Inflammatory macrophage (primary cell): ENCODE measurements at places on chromosomes 2 and 18.
A peak's percentile ranks its signal among the peaks of the same experiment; 100 is the strongest.

DNA sequence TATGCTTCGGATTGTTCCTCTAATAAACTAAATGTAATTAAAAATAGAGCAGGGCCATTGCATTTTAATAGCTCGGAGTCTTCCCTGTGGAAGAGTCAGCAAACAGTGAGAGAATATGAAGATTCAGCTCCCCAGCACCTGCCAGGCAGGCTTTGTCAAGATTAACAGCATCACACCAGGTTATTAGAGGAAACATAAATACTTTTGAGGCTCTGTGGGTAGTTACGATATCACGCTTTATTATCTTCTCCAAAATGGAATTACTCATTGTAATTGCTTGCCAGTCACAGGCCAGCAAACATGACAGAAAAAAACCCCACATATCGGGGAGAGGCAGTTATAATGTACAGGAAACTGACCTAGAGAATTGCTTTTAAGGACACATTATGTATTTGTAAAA lies 303.9 kb downstream of the CPS1 start:
- DNase-seq: no peak

DNA sequence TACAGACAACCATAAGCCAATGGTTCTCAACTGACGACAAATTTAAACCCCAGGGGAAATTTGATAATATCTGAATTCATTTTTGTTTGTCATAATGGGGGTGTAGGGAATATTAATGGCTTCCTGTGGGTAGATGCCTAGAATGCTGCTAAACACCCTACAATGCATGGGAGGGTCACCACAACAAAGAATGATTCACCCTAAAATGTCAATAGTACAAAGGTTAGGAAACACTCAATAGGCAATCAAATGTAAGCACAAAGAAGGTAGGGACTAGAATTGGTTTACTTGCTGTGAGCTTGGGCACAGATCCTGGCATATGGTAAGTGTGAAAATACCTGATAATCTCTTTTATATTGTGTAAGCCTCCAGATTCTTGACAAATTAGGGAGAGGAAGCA lies 20.1 kb upstream of the FANCL start:
- no peak for DNase-seq

DNA sequence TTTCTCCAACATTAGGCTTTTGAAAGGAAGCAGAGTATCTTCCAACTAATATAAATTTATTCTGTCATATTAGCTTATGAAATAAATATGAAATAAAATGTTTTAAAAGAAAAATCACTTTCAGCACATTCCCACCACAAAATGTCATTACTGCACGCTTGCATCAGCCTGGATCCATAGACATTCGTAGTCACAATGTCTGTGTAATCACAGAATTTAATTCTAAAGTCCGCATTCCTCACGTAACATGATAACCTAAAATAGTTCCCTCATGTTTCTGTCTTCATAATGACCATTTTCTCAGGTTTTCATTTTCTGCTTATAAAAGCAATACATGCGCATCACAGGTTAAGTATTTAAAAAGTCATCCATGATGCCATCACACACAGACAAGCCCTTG lies 47.1 kb downstream of the HDAC4 start:
- no peak for DNase-seq

- no peak for DNase-seq
These were observed 61.2 kb downstream of the MOGAT1 start for GRCh38 chr2:222732489-222733178.

GRCh38 chr18:32802591-32803451 lies 30.0 kb upstream of the KLHL14 start:
- no peak for DNase-seq

DNA sequence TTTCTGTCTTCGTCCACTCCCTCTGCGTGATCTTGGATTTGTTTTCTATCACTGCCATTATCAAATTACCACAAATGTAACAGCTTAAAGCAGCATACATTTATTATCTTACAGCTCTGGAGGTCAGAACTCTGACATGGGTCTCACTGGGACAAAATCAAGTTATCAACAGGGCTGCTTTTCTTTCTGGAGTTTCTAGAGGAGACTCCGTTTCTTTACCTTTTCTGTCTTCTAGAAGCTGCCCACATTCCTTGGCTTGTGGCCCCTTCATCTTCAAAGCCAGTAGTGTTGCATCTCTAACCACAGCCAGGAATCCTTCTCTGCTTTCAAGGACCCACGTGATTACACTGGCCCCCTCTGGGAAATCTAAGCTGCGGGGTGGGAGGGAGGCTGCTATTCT lies 21.9 kb upstream of the TET3 start:
- no peak for DNase-seq

GRCh38 chr2:228974169-228974568 lies 296.9 kb downstream of the PID1 start:
- DNase-seq: no peak

DNA sequence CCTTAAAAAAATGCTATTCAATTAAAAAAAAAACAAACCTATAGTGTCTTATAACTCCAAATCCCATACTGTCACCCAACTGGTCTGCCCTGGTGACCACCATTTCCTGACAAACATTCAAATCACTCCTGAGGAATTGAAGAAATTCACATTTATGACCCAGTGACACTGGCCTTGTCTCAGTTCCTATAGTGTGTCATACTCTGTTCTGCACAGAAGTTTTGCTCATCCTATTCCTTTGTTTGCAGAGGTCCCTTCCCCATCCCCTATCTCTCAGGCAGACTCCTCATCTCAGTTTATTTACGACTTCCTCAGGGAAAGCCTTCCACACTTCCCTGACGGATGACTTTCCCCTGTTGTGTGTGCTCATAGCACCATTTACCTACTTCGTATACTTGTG lies 14.7 kb downstream of the ZC3H6 start:
- DNase-seq: no peak

GRCh38 chr18:55302167-55302833 lies 285.7 kb downstream of the TCF4 start:
- no peak for DNase-seq

- no peak for DNase-seq
These were observed 3.3 kb downstream of the SH3BP4 start for GRCh38 chr2:234955091-234955591.

DNA sequence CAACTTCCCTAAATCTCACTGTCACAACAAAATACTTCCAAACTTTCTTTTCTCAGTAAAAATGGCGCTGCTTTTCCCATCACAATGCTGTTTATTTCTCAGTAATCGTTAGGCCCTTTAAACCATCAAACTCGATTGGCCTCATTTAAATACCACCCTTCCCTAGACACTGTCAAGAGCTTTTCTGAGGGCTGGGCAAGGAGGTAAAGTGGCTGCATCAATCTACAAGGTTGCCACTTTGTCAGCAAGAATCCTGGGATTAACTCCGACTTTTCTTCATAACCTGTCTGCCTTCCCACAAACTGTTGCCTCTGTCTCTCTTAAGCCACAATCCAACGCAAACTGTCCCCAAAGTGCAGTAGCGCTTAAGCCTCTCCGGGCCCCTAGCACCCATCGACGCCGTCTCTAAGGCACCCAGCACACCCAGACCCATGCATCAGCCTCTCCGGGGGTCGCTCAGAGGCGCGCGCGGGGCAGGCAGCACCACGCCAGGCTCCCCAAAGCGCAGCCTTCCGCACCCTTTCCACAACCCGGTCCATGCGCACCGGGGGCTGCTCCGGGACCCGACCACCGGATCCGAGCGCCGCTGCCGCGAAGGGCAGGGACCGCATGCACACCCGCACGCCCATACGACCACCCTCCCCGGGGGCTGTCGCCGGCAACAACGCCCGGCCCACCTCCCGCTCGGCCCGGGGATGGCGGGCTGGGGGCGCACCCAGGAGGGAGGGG lies 683 bp downstream of the MBOAT2 start:
- DNase-seq: no peak

- no peak for DNase-seq
These were observed 5.7 kb upstream of the TRAF3IP1 start for GRCh38 chr2:238314576-238314975.

DNA sequence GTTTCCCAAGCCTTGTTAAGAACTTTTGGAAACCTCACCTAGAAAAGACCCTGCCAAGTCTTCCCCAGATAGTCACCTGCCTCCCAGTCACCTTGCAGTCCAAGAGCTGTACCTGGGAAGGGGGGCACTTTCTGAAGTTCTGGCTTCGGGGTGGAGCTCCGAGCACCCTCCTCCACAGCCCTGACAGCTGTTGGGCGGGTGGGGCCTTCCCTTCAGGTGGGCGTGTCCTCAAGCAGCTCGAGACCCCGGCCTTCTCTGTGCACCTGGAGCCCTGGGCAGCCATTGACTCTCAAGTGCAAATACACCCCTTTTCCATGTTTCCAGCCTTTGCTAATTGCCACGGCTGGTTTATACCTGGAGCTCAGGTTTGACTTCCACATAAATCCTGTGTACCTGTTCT lies 37.0 kb upstream of the IGFBP5 start:
- DNase-seq: no peak

DNA sequence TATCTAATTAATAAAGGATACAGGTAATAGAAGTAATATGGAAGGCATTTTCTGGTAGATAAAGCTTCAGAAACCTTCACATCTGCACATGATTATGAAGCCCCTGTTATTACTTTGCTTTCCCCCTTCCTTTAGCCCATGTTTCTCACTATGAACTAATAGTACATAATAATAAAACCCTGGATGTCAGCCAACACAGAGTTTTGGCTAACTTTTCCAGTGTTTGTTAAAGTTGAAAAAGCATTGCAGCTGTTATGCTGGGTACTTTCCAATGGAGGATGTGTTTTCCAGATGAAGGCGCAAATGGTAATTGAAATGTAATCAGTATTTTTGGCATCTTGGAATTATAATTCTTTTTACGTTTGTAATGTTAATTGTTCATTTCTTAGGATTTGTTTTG lies 43.5 kb downstream of the SPTBN1 start:
- DNase-seq: no peak

DNA sequence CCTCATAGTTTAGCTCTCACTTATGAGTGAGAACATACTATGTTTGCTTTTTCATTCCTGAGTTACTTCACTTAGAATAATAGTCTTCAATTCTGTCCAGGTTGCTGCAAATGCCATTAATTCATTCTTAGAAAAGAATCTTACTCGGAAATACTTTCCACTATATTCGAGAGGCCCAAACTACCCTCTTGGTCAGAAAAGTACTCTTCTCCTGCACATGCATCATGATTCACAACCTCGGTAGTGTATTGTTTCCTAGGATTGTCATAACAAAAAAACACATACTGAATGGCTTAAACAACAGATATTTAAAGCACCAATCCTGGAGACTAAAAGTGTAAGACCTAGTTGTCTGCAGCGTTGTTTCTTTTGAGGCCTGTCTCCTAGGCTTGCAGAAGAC lies 364.0 kb upstream of the SLC14A2 start:
- no peak for DNase-seq

GRCh38 chr2:118865106-118865505 lies 17.7 kb upstream of the EN1 start:
- peak; percentile 61 for DNase-seq

- DNase-seq: no peak
These were observed 13.4 kb upstream of the BOK start for GRCh38 chr2:241545106-241545505.

GRCh38 chr2:30223413-30223874 lies 7.9 kb upstream of the LBH start:
- DNase-seq: no peak

DNA sequence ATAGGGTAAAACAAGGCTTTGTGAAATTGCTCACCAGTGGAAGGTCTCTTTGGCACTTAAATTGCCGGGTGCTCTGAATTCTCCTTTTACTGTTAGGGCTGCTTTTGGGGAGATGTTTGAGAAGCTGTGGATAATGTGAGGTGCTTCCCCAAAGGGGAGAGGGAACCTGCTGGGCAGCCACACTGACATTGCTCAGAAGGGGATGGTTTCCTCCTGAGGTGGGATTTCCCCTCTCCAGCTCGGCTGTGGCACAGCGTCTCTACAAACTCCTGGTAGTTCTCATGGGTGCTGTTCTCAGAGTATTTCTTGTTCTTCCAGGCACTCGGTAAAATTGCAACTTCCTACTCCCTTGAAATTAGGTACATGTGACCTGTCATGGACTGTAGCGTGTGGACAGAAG lies 124.2 kb downstream of the LPIN1 start:
- peak; percentile 30 for DNase-seq

DNA sequence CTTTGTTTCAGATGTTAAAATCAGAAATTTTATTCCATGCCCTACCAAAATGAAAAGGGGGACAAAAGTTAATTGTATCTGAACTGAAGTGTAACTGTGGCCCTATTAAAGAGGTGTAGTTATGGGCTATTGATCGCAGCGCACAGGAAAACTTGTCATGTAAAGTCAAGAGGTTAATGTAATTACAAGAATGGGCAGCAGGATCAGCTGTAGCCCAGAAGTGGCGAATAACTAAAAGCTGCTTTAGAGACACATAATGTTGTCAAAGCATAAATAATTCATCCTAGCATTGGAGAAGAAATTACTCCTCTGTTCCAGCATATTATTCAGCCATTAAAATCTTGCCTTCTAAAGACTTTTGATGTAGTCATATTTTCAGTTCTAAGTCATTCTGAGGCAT lies 211.8 kb downstream of the EPHA4 start:
- DNase-seq: no peak

DNA sequence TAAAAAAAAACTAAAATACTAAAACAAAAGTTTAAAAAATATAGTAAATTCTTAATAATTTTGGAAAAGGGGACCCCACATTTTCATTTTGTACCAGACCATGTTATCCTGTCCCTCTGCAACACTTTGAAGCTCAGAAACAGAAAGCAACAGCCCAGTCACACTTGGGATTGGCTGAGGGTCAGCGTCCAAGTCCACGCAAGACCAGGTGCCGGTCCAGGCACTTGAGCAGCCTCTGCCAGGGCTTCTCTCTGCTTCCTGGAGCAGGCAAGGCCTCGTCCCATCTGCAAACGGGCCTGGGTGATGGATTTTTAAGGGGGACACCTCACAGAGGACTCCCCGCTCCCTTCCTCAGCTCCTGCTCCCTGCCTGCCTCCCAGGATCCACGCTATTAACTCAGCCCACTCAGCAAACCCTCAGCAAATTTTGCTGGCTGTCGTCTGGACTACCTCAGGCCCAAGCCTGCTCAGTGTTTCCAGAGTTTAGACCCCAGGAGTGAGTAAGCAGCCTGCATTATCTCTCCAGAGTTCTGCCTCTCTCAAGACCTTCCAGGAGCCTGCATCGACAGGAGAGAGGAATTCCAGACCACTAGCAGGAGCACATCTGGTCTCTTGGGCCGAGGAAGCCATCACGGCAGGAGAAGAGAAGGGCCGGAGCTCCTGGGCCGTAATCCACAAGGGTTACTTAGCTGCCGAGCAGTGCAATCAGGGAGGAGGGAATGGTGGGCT lies 88.7 kb upstream of the STPG4 start:
- no peak for DNase-seq
